ENCODE measurements at places on chromosomes 7 and 10.

- no peak for DNase-seq
These were observed 76.2 kb downstream of the PLCE1 start for GRCh38 chr10:94069884-94070283.

DNA sequence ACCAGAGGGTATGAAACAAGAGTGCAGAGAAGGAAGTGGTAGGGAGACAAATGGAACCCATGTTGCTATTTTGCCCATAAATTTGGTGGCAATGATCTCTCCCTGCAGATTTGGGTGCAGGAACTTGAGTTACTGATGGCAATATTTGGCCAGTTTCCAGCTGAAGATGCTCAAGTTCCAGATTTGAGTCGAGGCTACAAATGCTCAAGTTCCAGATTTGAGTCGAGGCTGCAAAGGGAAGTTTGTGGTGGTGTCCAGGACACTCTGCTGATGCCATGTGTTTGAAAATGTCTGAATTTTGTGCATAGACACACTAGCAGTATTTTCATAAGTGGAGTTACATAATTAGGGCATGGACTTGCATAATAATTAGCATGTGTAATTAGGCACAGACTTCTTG is 40.8 kb downstream of the TBXAS1 start:
- DNase-seq: no peak

- no peak for DNase-seq
These were observed 59.7 kb downstream of the LRGUK start for GRCh38 chr7:134186801-134187200.

DNA sequence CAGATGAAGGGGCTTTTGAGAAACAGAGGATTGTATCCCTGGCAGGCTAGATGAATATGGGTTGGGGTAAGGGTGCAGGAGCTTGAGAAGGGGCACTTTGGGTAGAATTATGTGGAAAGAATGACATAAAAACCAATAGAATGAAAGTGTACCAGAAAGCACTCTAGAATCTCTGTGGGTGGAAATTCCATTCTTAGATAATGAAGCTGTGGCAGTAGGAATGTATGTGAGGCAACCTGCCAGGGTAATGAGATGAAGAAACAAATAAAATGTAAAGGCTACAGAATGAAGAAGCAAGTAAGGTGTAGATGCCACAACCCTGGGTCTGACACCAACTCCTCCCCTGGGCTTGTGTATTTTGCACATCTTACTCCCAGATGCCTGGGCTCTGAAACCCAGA is 16.8 kb downstream of the NOBOX start:
- no peak for DNase-seq

All from stimulated activated CD8-positive, alpha-beta memory T cell treated with anti-CD3 and anti-CD28 coated beads, Interleukin-2, amount 100 ng/mL, for 48 hours (primary cell).